Tongue (tissue), 3 donors: ENCODE measurements at places on chromosomes 7 and 10.

- no peak for DNase-seq
Observed at GRCh38 chr7:25714013-25714412, 438.0 kb upstream of the NFE2L3 start.

DNA sequence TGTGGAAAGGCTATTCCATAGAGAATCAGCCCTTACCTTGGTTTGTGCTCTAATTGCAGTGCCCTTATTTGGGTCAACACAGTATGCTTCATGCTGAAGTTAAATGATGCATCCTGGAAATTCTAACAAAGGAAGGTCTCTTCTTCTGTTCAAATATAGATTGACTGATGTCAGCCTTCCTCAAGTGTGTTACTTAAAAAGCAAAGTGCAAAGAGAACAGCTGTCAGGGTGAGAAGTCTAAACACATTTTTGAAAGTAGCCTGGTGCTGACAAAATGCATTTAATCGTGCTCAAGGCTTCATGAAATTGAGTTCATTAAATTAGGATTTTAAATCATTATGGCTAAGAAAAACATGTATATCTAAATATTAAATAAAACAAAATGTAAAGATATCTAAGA is 19.5 kb downstream of the AGR2 start:
- DNase-seq, result peak; percentile 35

- no peak for DNase-seq
Observed at GRCh38 chr10:49191349-49191748, 3.2 kb upstream of the TMEM273 start.

- DNase-seq, result peak; percentile 62
Observed at GRCh38 chr7:134686786-134687185, 40.1 kb downstream of the BPGM start.

DNA sequence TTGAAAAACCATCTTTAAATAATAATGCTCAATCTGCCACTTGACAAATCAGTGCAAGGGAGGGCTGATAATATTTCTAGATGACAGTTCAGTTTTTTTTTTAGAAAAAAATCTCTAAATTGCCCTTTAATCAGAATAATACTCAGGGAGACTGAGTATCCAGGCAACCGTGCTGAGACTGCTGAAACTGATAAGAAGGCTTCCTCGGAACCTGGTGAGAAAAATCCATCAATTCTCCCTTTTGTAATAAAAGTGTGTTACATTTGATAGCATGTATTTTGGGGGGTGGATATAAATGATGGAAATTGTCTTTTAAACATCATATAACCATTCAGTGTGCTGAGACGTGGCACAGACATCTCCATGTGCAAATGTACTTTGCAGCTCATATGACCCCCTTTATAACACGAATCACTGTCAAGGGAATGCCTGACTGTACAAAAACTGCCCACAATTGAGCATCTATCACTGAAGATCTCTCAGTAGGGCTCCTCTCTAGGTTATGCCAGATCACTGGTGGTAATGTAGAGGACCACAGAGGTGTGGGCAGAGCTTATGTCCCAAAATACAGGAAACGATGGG is 491.1 kb upstream of the ADARB2 start:
- DNase-seq, result no peak

DNA sequence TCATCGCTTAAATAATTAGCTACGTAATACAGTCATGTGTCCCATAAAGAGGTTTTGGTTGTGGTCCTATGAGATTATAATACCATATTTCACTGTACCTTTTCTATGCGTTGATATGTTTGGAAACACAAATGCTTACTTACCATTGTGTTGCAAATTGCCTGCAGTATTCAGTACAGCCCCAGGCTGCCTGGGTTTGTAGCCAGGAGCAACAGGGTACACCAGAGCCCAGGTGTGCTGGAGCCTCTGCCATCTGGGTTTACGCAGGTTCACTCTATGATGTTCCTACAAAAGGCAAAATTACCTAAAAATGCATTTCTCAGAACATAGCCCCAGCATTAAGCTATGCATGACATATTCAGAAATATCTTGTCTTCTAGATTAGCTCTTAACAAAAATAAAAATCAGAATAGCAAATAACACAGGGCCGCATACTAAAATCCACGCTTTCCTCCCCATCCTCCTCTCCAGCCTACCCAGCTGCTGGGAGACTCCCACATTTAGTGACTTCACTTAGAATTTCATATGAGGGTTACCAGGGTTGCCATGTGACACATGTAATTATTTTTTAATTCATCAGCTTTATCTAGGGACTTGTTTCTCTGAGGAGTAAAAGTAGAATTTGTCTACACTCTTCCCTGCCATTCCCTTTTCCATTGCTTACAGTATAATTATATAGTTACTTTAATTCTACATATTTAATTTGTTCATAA is 559.0 kb upstream of the ADARB2 start:
- no peak for DNase-seq

GRCh38 chr10:102059987-102060386 is 4.0 kb upstream of the ARMH3 start:
- no peak for DNase-seq

DNA sequence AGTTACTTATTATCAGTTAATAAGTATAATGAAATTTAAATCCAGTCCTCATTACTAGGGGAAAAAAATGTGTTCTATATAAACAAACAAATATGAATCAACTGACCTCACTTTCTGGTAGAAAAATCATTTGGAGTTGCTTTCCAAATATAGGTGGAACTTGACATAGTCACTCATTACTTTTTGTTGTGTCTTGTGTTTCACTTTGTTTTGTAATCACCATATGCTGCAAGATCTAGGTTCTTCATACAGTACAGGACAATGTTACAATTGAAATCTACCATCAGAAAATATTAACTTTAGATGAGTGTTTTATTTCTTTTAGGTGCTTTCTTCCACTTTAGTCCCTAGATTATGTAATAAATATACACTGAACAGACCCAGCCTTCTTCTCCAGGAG is 16.9 kb downstream of the TFEC start:
- no peak for DNase-seq

GRCh38 chr10:93384006-93384405 is 98.1 kb downstream of the MYOF start:
- DNase-seq, result no peak
